ENCODE measurements at places on chromosomes 5 and 9. TPM values are rescaled to one million over a fixed set of nuclear protein-coding genes. Genes with fewer than 3 reads are reported as not detected.

DNA sequence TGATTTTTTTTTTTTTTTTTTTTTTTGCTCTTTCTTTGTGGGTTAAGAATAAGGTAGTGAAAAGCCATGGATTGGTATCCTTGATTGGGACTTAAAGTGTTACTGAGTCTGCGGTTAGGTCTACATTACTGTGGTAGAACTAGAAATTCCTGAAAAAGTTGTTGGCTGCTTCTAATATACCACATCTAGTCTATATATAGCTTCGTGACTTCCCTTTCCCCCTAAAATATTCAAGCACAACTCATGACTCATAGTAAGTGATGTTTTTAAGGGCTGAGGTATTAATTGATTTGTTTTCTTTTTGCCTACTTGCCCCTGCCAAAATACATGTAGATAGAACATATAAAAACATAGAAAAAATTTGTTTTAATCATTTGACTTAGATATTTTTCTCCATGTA, 247.6 kb downstream of the TMEM232 start:
- no peak for DNase-seq

DNA sequence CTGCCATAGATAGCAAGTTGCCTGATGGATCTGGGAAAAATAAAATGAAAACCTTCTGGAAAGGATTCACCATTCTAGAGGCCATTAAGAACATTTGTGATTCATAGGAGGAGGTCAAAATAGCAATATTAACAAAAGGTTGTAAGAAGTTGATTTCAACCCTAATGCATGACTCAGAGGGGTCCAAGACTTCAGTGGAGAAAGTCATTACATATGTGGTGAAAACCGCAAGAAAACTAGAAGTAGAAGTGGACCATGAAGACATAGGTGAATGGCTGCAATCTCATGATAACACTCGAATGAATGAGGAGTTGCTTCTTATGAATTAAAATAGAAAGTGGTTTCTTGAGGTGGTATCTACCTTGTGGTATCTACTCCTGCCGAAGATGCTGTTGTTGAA, 86.6 kb downstream of the GABRA1 start:
- no peak for DNase-seq

The GRIA1 gene
- total RNA-seq, result not detected

The OTP gene
- total RNA-seq, result not detected

The AGXT2 gene
- total RNA-seq, result not detected

The SLC6A19 gene
- total RNA-seq, result not detected

DNA sequence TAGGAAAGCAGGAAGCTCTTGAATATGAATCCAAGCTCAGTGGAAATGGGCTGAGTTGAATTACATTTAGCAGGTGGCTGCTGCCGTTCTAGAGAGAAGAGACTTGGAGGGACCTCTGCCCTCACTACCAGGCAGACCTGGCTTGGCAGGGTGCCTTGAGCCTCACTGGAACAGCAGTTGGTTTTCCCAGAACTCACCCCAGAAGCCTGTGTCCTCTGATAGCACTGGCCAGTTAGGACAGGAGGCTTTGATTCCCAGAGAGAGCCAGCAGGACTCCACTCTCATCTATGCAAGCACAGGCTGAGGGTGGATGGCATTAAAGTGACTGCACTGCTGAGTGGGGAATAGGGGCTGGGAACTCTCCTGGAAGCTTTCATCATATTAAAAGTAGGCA, 54.8 kb downstream of the PWWP2A start:
- no peak for DNase-seq

- no peak for DNase-seq
Observed at GRCh38 chr5:147483961-147484707, 25.7 kb downstream of the DPYSL3 start.

DNA sequence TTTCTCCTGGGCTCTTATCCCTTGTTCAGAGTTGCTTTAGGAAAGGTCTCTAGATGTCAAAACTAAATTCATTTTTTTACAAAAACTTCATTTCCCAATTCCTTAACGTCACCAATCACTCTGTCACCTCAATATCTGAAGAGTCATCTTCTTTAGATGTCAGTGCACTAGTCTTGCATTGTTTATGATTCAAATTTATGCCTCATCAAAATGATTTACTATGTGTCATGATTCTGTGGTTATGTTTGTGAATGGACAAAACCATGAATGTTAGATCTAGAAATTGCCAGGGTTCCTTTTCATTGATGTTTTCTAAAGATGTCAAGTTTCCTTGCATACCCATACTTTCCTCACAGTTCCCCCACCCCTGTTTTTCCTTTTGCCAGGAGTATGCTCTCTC, 21.5 kb downstream of the CWC27 start:
- DNase-seq, result no peak

- DNase-seq, result no peak
Observed at GRCh38 chr5:143573568-143574170, 170.2 kb upstream of the NR3C1 start.

GRCh38 chr5:107668154-107669095, 2.3 kb downstream of the EFNA5 start:
- DNase-seq, result no peak

DNA sequence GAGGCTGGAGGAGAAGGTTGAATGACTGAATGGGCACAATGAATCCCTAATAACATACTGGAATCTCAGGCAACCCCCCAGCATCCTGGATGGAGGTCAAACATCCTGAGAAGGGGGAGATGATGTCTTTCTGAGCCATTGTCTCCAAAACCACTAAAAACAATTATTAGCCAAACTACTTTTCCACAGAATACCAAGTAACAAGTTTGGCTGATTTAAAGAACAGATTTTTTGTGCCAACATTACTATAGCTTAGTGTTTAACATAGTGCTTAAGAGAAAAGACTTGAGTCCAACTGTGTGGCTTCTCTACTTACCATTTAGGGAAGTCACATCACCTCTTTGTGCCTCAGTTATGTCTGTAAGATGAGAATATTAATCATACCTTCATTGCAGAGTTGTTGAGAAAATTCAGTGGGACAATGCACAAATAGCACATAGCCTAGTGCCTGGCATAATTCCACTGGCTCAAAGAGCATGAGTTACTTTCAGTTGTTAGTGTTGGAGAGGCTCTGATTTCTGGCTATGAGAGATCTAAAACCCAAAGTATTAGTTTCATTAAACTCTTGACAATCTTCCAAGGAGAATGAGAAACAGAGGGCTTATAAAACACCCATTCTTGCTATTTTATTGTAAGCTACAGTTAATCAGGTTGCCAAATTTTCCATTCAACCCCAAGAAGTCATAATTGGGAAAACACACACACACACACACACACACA, 111.3 kb upstream of the NR3C1 start:
- no peak for DNase-seq

The SLCO6A1 gene
- total RNA-seq, result not detected

- peak; percentile 79 for DNase-seq
Observed at GRCh38 chr9:88322906-88323566, 65.2 kb upstream of the SPIN1 start.

The DUSP1 gene
- 11.3 TPM for total RNA-seq

GRCh38 chr9:109781541-109782197, 1.7 kb downstream of the PALM2AKAP2 start:
- no peak for DNase-seq

DNA sequence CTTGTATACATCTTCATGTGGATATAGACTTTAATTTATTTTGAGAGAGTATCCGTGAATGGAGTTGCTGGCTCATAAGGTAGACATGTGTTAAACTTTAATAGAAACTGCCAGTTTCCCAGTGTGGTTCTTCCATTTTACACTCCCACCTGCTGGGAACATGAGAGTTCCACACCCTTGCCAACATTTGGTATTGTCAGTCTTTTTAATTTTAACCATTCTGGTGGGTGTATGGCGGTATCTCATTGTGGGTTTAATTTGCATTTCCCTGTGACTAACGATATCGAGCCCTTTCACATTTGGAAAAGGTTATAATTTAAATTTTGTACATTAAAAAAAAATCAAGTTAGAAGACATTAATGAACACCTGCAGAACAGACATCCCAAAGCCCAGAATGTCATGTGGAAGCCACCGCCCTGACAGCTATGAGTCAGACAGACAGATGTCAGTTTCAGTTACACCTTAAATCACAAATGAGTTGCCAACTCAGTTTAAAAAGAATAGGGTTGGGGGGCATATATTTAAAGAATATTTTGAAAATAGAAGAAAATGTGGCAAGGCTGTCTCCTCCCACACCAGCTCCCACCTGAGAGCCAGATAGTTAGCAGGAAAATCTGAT, 36.9 kb downstream of the ANKRD33B start:
- DNase-seq, result no peak

- no peak for DNase-seq
Observed at GRCh38 chr9:97039514-97039860, 545 bp upstream of the CTSV start.

DNA sequence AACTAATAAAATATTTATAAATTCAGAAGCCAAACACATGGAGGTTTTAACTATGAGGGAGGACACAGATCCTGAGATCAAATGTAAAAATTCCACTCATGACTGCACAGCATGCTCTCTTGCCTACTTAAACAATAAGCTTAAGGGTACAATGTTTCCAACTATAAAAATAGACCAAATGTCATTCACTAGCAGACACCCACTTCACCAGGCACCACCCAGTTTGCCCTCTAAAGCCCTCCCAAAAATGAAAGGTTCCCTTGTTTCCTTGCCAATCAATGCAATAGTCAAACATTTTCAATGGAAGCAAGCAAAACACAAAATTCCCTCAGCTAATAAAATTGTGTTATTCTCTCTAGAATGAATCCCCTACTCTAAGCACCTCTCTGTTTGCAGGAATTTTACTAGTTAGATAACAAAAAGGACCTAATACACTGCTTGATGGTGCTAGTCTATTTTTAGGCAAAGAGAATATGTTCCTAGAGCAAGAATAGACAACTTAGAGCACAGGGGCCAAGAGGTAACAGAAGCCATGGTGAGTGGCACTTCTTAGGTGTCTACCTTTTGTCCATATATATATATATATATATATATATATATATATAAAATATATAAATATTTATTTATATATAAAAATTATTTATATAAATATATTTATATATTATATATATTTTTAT, 135.3 kb downstream of the HOMER1 start:
- DNase-seq, result no peak

DNA sequence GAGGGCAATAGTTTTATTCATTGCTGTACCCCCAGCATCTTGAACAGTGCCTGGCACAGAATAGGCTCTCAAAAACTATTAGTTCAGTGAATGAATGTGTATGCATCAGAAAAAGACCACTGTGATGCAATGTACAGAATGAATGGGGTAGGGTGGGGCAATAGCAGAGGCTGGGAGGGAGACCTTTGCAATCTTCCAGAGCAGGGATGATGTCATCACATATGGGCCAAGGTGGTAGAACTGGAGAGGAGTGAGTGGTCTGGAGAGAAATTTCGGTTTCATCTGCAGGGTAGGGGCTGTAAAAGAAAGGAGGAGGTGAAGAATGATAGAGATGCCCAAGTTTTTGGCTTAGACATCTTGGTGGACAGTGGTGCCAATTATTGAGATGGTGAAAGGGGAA, 23.4 kb upstream of the ARAP3 start:
- no peak for DNase-seq

GRCh38 chr5:73522989-73523388, 24.7 kb downstream of the BTF3 start:
- no peak for DNase-seq

DNA sequence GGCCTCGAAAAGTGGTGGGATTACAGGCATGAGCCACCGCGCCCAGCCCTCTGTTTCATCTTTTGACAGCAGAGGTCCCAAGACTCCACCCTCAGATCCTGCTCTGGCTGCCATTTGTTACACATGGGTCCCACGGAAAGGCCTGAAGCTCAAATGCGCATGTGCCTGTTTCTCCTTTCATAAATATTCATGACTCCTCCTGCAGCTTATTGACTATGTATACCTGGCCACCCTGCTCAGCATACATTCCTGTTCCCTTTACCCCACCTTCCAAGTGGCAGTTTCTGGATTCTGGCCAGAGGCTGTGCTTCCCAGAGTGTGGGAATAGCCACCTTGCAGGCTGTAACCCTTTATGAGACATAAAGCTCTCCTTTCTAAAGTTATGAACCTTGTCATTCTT, 46.5 kb downstream of the AUH start:
- no peak for DNase-seq

The PPP3R2 gene
- total RNA-seq, result not detected

DNA sequence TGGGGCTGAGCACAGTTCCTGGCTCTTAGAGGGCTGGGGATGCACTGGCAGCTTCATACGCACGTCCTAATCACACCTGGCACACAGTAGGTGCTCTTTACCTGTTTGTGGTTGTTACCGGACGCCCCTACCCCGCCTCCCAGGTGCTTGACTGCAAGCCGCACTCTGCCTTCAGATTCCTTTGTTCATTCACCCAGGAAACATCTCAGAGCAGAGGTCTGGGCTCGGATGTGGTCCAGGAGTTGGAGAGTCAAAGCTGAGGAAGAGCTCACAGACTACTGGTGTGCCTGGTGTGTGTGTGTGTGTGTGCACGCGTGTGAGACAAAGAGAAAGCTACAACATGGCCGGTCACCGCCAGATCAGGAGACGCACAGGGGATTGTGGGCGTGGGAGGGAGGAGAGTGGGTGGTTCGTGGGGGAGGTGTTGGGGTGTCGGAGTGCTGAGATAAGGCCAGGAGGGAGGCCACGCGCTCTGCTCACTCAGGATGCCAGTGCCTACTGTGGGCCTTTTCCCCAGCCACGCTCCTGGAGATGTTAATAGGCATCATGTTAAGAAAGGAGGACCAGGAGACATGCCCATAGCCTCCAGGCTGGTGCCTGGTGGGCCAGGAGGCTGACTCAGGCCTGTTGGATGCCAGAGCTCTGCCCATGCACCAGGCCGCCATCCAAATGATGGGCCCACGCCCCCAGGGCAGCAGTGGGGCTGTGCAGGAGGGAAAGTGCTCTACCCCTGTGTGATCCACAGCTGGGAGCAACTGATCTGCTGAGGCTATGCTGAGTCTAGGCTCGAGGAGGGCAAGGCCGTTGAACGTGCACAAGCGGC, 39.9 kb downstream of the CRB2 start:
- no peak for DNase-seq

The BTNL3 gene
- total RNA-seq, result not detected

The NOXA1 gene
- 1.1 TPM for total RNA-seq

- no peak for DNase-seq
Observed at GRCh38 chr5:59609501-59610265, 283.8 kb downstream of the PDE4D start.

GRCh38 chr9:38047301-38048251, 21.5 kb downstream of the SHB start:
- no peak for DNase-seq

- DNase-seq, result no peak
Observed at GRCh38 chr5:133468596-133468995, 143.7 kb downstream of the FSTL4 start.

The TNFSF15 gene
- total RNA-seq, result 2.0 TPM

The PCDHGB6 gene
- 0.04 TPM for total RNA-seq

The NR5A1 gene
- total RNA-seq, result not detected

The CERT1 gene
- 29.0 TPM for total RNA-seq

DNA sequence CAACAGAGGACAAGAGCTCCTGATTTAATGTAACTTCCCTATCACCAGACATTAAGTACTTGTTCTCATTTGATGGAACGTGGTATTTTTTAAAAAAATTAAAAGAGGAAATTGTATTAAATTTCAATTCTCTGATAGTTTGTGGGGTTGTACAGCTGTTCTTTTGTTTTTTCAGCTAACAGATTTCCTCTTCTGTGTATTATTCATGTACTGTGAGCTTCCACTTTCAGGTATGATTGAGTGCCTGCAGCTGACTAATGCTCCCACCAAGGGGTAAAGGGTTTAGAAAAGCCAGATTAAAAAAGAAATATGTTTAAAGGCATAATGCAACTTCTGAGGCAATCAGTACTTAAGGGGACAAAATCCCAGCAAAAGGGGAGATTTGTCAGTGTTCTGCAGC, 117.7 kb upstream of the ACTBL2 start:
- no peak for DNase-seq

All from activated CD4-positive, alpha-beta T cell treated with anti-CD3 and anti-CD28 coated beads, Interleukin-2, amount 10 ng/mL, durations not matched to agents 7 days and 5 days (primary cell).